GM04504 (cell line): ENCODE measurements at places on chromosomes 11 and 22.
A peak's percentile ranks its signal among the peaks of the same experiment; 100 is the strongest.

DNA sequence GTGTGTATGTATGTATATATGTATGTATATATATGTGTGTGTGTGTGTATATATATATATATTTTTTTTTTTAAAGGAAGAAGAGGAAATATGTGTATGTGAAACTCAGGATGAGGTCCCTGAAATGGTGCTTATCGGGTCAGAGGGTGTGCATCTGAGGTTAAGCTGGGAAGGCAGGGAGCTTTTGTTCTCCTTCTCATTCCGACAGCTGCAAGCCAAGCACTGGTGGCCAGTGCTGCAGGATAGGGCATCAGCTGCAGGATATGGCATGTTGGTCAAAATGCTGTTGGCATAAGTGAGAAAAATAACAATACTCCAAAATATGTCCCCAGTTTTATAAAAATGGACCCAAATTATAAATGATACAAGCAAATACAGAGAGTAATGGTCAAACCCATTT is 7.4 kb downstream of the SNRPD3 start:
- no peak for DNase-seq

DNA sequence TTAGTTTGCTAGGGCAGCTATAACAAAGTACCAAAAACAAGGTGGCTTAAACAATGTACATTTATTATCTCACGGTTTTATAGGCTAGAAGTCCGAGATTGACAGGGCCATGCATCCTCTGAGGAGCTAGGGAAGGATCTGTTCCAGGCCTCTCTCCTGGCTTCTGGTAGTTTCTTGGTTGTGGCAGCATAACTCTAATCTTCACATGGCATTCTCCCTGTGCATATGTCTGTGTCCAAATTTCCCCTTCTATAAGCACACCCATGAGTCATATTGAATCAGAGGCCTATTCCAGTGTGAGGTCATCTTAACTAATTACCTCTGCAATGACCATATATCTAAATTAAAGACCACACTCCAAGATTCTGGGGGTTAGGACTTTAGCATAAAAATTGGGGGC is 31.3 kb upstream of the MMP13 start:
- no peak for DNase-seq

DNA sequence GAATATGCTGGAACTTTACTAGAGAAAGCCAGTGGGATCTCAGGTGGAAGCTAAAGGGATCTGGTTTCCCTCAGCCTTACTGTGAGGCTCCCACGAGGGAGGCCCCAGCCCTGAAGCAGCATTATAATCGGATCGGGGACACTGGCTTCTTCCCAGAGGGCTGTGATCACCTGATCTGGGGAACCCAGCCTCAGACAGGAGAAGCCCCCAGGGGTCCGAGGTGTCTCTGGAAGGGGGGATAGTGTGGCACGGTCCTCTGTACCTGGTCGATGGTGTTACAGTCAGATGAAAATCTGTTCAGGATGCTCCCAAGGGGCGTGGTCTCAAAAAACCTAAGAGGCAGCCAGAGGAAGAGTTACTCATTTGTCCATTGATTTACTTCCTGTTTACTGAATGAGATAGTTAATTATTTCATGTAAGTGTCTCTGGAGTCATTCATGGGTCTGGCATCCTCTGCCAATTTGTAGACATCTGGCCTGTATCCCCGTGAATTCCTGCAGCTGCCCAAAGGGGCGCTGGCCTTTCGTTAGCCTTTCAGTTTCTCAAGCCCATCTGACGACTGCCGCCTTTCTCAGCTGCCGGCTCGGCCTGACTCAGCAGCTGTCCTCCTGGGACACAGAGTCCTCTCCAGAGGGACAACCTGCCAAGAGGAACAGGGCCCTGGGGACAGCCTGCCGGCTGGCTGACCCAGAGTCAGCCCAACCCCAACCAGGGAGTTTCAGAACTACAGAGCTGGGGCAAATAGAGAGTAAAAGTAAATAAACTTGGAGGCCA is 17.0 kb upstream of the KCNJ11 start:
- peak; percentile 62 for DNase-seq

DNA sequence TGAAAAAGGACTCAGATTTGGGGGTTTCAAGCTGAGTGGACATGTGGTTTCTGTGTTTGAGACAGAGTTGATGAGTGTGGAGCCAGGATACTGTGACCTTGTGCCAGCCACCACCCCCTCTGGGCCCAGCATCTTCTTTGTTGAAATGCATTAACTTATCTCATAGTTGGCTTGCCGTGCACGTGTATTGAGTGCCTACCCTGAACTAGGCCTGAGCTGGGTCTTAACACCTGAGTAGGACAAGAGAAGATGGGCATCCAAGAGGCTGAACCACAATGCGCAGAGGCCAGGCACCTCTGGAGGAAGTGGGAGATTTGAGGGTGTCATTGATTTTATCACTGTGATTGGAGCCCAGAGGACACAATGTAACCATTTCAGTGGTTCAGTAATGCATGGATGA is 117.6 kb upstream of the CRYBB3 start:
- DNase-seq = no peak

DNA sequence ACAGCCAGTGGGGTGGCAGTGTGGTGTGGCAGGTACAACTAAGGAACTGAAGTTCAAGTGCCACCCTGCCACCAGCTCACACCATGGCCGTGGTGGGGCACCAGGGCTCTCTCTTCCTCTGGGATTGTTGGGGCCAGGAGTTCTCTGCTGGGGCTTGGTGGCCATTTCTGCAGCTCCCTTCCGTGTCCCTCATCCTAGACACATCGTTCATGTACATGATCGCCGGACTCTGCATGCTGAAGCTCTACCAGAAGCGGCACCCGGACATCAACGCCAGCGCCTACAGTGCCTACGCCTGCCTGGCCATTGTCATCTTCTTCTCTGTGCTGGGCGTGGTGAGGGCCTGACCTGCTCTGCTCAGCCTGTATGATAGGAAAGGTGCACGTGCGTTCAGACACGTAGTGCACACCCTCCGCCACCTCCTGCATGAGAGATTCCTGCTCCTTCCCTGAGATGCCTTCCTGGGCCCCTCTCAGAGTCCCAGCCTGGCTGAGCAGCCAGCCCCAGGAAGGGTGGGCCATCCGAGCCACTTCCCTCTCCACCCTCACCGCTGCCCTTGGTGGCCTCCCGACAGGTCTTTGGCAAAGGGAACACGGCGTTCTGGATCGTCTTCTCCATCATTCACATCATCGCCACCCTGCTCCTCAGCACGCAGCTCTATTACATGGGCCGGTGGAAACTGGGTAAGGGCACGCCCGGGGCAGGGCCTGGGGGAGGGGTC is 7.3 kb upstream of the TAGLN start:
- DNase-seq = no peak

DNA sequence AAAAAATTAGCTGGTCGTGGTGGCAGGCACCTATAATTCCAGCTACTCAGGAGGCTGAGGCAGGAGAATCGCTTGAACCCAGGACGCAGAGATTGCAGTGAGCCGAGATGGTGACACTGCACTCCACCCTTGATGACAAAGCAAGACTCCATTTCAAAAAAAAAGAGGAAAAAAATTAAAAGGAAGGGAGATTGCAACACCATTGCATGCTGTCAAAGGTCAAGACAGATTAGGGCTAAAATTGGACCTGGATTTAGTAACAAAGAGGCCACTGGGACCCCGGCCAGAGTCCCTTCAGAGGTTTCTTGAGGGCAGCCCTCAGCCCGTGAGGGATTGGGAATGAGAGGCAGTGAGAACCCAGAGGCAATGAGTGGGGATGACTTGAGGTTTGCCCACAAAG is 8.2 kb upstream of the MAFF start:
- DNase-seq = no peak

DNA sequence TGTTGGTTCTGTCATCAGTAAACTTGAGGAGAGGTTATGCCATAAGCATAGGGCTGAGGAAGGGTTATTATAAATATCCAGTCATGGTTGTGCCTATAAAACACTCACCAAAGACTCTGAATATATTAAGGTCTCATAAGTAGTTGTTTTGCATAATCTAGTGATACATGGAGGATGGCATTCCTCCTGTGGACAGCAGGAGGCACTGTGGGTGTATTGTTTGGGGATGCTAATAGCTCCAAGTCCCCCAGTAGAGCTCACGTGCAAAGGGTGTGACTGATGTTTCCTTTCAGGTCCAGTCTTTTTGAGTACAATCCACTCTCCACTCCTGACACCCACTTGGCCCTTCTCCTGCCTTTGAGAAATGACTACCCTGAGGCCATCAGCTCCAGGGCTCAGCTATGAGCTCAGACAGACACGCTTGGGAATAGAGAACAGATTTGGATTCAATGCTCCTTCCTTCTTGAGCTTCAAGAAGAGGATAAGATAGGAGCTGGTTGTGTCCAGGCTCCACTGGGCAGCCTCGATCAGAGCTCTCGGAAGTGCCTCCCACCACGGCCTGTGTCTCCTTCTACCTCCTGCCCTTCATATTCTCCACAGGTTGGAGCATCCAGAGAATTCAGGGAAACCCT is 85.2 kb upstream of the IGLL5 start:
- no peak for DNase-seq

DNA sequence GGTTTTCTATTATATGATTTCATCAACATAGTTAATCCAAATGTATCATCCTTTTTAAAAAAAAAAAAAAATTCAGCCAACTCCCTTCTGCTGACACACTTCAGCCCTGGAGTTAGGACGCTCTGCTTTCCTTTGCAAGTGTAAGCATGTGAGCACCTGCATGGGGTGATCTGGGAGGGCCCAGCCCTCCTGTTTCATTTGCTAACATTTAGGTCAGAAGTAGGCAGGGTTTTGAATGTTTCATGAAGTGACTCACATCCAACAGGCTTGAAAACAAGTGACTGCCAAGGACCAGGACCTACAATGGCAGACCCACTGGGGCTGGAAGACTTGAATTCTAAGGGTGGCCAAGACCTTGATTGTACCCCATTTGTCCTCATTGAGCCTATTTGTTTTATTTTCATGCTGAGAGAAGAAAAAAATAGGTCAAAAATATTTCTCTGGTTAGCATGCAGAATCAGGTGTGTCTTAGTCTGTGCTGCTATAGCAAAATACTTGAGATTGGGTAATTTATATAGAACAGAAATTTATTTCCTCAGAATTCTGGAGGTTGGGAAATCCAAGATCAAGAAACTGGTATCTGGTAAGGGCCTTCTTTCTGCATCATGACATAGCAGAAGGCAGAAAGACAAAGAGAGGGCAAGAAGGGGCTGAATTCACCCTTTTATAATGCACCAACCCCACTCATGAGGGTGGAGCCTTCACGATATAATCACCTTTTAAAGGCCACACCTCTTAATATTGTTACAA is 137.6 kb downstream of the CD44 start:
- no peak for DNase-seq

GRCh38 chr11:117888139-117888566 is 11.7 kb upstream of the FXYD6 start:
- no peak for DNase-seq

DNA sequence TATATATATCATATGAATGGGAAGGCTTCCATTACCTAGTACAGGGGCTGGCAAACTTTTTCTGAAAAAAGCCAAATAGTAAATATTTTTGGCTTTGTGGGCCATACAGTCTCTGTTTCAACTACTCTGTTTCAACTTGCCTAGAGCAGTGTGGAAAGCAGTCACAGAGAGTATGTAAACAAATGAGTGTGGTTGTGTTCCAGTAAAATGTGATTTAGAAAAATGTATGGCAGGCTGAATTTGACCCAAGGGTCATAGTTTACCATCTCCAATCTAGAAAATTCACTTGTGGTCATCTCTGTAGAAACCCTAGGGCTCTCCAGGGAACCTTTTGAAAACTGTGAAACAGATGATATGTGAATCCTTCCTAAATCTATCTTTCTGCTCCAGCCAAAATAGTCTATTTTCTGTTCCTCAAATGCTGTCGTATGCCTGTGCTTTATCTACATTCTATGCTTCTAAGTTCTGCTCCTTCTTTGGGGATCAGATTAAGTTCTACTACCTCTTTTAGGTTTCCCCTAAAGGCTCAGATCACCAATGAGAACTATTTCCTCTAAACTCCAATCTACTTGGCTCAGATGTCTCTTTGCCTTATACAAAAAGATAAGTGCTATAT is 356.2 kb downstream of the METTL15 start:
- DNase-seq = peak; percentile 3

- DNase-seq = no peak
Measured at GRCh38 chr22:38865201-38866023, 6.6 kb downstream of the CBX6 start.

DNA sequence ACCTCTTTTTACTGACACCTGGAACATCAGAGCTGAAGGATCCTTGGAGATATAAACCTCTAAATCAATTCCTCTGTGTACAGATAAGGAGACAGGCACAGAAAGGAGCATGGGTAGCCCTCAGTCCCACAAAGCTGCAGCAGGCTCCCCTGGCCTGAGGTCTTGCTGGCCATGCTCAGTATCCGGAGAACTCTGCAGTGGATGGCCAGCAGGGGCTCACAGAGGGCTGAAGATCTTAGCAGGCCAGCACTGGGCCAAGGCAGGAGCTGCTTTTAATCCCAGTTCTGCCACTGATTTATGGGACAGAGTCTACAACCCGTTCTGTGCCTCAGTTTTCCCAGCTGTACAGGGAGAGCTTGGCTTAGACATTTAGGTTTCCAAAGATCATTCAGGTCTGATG is 52.6 kb upstream of the LRRC32 start:
- no peak for DNase-seq

- DNase-seq = no peak
Measured at GRCh38 chr22:30254314-30254713, 7.8 kb upstream of the LIF start.

- no peak for DNase-seq
Measured at GRCh38 chr11:20088397-20089225, 71.7 kb downstream of the DBX1 start.

- DNase-seq = no peak
Measured at GRCh38 chr11:71186806-71187205, 65.6 kb downstream of the SHANK2 start.

DNA sequence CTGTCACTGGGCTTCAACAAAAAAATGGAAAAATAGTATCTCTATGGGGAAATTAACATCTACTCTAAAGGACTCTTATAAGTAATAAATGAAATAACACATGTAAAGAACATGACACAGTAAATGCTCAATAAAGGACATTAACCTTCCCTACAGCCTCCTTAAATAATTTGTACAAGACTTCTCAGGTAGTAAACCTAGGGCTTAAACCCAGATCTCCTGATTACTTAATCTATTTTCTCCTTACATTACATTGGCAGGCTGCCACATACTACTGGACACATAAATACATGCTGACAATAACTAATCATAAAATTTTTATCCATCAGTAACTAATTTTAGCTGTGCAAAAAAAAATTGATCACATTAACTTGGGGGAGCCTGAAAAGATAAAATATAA is 4.9 kb downstream of the AMBRA1 start:
- DNase-seq = no peak

DNA sequence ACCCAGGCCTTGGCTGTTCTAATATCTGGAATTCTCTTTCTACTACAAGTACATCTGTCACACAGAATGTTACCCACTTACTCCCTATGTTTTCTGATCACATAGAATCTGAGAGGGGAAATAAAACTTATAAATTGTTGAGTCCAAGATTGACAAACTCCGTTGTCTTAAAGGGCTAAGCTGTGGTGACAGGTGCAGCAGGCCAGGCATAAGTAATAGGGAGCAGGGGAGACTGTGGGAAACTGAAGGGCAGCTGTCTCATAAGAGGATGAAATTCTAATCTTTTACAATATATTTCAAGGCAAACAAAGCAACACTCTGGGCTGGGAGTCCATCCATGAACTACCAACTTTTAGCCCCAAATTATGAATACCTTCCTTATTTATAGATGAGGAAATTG is 133.9 kb downstream of the SLC1A2 start:
- no peak for DNase-seq
